ENCODE measurements at places on chromosomes 11 and 22.

GRCh38 chr11:132060567-132060966, 690.2 kb downstream of the NTM start:
- no peak for DNase-seq

DNA sequence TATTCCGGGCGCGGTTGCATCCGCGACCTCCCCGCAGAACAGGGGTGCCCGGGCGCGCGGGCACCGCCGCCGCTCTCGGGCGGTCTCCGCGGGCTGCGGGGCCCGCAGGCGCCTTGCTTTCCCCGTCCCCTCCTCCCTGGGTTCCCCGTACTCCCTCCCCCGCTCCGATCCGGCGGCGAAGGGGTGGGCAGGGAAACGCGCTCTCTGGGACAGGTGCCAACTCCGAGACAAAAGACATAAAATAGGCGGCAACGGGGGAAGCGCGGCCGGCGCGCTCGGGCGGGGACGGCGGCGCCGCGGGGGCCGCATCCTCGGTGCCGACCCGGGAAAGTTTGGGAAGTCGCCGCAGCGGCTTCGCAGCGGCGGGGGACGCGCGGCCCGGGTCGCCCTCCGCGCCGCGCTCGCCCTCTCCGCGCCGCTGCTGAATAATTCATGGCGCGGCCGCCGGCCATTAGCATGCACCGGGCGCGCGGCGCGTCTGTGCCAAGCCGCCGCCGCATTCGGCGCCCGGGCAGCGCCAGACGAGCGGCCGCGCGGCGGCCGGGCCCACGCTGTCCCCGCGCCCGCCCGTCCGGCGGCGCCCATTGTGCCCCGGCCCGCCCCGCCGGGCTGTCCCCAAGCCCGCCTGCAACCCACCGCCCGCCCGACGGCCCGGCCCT, 78.7 kb upstream of the PPARA start:
- DNase-seq: no peak

GRCh38 chr22:22710719-22711531, 66.5 kb downstream of the GGTLC2 start:
- peak; percentile 62 for DNase-seq

DNA sequence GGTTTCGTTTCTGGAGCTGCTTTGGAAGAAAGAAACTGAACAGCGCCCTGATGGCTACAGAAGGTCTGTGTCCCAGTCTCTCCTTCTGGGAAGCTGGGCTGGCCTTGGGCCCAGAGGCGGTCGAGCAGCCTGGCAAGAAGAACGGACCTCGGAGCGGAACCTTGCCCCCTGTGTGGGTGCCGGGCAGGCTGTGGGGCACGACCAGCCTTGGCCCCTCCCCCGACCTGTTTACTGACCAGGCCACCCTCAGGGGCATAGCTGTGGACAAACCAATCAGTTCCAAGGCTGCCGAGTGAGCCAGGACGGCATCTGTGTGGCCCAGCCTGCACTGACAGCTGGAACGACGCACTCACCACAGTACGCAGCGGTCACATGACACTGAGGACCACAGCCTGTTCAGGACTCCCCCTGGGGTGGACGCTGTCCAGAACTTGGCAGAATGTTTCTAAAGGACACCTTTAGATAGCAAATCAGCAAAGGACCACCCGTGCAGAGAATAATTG, 7.2 kb downstream of the PIM3 start:
- no peak for DNase-seq

DNA sequence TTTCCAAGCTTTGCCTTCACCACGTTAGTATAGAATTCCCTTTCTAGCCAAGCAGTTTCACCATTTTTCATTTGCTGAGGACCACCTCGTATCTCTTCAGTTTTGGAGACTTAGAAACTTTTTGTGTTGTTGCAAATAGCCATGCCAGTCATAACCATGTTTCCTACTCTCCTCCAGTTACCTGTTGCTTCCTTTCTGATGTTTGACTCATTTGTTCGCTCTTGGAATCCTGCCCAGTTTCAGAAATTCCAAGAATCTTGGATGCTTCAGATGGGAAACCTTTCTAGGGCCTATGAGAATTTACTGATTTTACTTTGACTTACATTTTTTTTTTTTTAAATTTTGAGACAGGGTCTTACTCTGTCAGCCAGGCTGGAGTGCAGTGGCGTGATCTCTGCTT, 65.4 kb downstream of the PPP6R3 start:
- DNase-seq: no peak

GRCh38 chr11:101523634-101524260, 60.1 kb downstream of the TRPC6 start:
- no peak for DNase-seq

DNA sequence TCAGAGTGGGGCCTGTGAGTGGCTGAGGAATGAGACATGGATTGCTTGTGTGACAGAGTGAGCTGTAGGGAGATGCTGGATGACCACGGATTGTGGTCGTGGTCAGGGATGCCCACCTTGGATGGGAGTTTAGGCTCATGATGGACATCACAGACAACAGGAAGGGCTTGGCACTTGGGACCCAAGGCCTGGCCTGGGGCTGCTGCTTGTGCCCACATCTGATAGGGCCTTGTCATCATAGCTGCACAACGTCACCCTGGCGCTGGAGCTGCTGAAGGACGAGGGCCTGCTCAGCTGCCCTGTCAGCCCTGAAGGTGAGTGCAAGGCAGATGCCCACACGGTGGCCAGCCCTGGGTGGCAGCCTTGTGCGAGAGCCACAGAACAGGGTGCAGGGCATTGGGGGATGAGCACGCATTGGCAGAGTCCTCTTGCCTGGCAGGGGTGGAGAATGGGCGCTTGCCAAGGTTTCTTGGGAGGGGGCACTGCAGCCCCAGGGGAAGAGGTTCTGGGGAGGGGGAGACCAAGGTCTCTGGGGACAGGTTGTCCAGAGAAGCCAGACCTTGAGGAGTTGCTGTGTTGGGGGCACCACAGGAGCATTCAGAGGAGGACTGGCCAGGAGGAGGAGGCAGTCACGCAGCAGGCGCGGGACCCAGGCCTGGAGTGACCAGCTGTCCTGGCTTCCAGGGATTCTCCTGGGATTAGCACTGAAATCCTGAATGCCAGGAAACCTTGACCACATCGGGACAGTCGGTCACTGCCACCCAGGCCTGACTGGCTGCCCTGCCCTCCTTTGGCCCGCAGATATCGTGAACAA, 25.0 kb downstream of the PARVG start:
- DNase-seq: no peak
